ENCODE measurements at places on chromosomes 2 and 18.

DNA sequence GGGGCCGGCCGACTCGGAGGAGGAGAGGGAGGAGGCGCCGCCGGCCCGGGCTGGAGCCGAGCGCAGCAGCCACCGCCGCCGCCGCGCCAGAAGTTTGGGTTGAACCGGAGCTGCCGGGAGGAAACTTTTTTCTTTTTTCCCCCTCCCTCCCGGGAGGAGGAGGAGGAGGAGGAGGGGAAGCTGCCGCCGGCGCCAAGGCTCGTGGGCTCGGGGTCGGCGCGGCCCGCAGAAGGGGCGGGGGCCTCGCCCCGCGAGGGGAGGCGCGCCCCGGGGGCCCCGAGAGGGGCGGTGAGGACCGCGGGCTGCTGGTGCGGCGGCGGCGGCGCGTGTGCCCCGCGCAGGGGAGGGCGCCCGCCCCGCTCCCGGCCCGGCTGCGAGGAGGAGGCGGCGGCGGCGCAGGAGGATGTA is 316 bp downstream of the CRIM1 start:
- DNase-seq, result no peak

DNA sequence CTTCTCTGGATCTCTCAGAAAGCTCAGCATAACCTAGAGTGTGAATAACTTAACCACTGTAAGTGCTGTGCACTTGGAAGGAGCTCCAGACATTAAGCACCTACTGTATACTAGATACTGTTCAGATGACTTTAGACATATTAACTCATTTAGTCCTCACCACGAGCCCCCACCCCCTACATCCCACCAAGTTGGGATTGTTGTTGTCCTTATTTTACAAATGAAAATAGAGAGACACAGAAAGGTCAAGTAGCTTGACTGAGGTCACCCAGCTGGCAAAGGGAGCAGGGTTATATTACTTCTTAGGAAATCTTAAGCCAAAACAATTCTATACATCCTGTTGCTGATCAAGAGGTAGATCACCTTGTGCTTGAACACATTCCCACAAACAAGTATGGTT is 234.2 kb upstream of the SMAD2 start:
- DNase-seq, result no peak

DNA sequence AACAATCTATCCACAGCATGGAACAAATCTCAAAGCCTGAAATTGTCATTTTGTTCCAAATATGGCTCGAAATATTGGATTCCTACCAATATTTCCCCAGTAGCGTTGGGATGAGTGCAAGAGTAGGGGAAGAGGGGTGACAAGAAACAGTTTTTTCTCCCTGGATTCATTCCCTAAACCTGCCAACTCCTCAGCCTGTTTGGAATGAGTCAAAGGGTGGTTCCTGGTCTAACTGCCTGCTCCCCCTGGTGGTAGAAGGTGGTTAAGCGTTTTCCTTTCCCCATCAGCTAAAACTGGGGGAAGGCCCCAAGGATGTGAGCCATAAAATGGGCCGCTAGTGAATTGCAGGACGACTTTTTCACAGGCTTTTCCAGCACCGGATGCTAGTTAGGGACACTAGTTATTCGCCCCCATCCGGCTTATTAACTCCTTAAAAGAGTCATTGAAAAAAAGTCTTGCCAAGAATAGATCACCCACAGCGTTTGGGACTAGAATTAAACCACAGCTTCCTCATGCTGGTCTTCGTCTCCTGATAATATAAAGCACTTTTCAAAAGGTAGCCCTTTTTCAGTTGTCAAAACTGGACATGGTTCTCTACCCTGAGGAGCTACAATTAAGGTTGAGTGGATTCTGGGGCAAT is 72.5 kb downstream of the DHRS9 start:
- DNase-seq, result no peak

DNA sequence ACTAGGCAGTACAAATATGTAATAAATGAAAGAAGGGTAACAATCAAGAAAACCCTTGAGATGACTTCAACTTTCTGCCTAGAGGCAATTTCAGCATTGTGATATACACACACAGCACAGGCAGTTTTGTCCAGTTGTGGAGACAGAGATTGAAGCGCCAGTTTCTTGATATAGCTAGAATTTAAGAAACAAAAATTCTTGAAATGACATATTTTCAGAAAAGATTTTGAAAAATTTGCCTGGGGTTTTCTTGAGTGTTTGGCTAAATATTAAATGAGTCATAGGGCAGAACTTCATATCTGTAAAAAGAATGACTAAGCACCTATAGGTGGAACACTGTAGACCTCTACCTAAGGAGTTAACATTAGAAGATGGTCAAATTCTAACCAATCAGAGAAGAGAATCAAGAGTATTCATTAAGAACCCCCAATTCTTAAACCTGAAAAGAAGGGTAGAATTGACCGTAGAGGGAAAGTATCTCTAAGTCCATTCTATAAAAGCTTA is 1266.8 kb upstream of the TMEFF2 start:
- no peak for DNase-seq

GRCh38 chr2:3664925-3665324 is 6.9 kb downstream of the ALLC start:
- no peak for DNase-seq

GRCh38 chr2:204127238-204127637 is 190.7 kb downstream of the ICOS start:
- no peak for DNase-seq

- no peak for DNase-seq
Observed at GRCh38 chr2:240160291-240161086, 20.0 kb upstream of the OTOS start.

- no peak for DNase-seq
Observed at GRCh38 chr2:105114551-105114950, 76.7 kb downstream of the MRPS9 start.

- no peak for DNase-seq
Observed at GRCh38 chr2:105317937-105318336, 11.6 kb downstream of the TGFBRAP1 start.

GRCh38 chr18:23114911-23115310 is 20.4 kb upstream of the CABLES1 start:
- DNase-seq, result no peak

DNA sequence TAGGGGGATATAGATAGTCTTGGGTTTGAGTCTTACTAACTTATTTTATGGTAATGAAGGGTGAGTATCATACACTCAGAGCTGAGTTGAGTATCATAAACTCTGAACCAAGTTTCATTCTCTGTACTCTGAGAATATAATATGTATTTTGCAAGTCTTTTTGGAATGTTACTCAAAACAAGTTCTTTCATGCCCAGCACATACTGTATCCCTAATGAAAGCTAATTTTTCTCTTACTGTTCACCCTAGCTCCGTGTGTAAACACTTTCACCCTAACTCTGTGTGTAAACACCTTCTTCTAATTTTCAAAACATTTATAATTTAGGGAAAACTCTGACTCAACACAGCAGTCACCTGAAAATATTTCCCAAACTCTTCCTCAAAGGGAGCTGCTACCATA is 29.7 kb upstream of the CHST9 start:
- DNase-seq, result no peak

GRCh38 chr2:101770726-101771125 is 73.2 kb downstream of the MAP4K4 start:
- DNase-seq, result peak; percentile 43
